ENCODE measurements at places on chromosomes 1 and 21.

GRCh38 chr21:41973861-41974751 lies 20.3 kb upstream of the C2CD2 start:
- no peak for DNase-seq

DNA sequence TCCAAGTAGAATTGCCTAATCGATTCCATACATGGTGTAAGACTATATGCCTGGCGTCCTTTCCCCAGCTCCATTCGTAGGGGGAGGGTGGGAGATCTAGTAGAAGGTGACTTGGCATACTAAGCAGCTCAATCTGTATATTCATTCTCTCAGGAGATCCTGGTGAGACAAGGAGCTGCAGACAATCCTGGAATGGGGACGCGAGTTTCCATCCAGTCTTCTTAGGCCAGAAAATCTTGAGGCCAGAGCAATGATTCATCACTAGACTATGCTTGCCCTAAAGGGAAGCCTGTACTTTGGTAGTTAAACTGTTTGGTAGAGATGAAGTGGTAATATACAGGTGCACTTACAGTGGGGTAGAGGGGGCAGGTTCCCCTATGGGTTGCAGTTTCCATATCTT lies 468.7 kb downstream of the ADGRL2 start:
- DNase-seq = no peak

- no peak for DNase-seq
Observed at GRCh38 chr1:57866998-57867397, 443.1 kb upstream of the DAB1 start.

- peak; percentile 43 for DNase-seq
Observed at GRCh38 chr1:231241750-231242149, 738 bp downstream of the GNPAT start.

GRCh38 chr1:168430321-168430720 lies 113.5 kb downstream of the XCL2 start:
- DNase-seq = no peak

Measured in HAP-1 (cell line).